Activated CD4-positive, alpha-beta T cell treated with anti-CD3 and anti-CD28 coated beads for 36 hours (primary cell): ENCODE measurements at places on chromosomes 11 and 22.
A peak's percentile ranks its signal among the peaks of the same experiment; 100 is the strongest.

DNA sequence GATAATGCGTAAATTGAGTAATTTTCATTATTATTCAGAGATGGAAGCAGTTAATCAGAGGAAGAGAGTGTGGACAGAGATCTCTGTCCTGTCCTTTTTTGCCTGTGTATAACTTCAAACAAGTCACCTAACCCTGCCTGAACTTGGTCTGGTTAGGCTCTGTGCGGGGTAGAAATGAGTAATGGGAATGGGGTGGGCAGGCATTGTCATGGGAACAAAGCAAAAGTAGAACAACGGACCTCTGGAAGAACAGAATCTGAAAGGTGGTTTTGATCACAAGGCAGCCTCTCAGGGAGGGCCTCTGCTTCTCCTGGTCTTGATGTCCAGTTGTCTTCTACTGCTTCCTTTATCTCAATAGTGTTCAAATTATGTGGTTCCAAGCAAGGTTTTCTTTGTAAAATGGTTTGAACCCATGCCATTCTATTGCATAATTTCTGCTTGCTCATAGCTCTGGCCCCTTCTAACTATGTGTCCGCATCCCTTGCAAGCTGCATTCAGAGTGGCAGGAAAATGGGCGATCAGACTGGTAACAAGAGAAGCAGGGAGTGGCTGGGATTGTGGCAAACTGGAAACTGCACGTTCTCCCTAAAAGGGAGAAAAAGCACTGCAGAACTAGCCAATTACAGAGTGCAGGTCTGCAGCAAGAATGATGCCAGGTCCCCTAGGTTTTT, 76.1 kb downstream of the PRR5L start:
- DNase-seq: no peak

DNA sequence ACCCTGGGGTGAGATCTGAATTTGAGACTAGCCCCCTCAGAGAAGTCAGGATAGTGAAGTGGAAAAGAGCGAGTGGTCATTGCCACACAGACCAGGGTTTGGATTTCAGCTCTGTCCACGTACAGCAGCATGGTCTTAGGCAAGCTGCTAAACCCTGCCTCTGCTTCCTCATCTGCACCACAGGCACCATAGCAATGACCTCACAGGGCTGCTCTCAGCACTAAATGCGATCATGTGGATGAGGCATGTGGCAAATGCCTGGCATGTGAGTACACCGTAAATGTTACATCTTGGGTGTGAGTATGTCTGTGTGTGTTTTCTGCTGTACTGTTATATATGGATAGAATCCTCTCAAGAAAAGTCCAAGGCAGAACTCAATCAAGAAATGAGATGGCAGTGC, 15.8 kb downstream of the NAV2 start:
- DNase-seq: no peak

- no peak for DNase-seq
These were observed 3.8 kb downstream of the CPT1A start for GRCh38 chr11:68837583-68838571.

- DNase-seq: peak; percentile 54
These were observed 73.3 kb upstream of the ZBED5 start for GRCh38 chr11:10930972-10931760.

DNA sequence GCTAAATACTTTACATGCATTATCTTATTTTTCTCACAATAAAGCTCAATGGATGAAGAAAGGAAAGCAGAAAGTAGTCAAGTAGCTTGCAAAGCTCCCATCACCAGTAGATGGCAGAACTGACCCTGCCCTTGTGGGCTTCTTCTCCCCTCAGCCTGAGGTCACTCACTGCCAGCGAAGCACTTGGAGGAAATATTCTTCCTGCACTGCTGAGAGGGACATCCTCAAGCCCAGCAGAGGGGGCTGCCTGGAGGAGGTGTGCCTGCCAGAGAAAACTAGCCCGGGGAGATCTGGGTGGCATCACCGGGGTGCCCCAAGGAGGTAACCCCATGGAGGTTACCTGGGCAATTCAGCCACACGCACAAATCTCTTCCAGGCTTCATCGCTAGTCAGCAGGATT, 6.6 kb downstream of the APOL4 start:
- DNase-seq: peak; percentile 65

- DNase-seq: no peak
These were observed 27.0 kb downstream of the GDPD5 start for GRCh38 chr11:75498556-75499255.

DNA sequence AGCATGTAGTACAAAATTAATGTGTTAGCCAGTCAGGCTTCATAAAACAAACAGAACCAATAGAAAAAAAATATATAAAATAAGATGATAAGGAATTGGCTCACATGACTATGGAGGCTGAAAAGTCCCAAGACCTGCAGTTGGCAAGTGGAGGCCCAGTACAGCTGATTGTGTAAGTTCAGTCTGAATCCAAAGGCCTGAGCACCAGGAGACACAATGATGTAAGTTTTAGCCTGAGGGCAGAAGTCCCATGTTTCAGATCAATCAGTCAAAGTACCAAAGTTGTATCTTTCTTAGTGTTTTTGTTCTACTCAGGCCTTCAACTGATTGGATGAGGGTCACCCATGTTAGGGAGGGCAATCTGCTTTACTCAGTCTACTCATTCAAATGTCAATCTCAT, 14.3 kb upstream of the OR10D3 start:
- DNase-seq: no peak

- DNase-seq: no peak
These were observed 15.1 kb downstream of the MCAT start for GRCh38 chr22:43128116-43128515.

DNA sequence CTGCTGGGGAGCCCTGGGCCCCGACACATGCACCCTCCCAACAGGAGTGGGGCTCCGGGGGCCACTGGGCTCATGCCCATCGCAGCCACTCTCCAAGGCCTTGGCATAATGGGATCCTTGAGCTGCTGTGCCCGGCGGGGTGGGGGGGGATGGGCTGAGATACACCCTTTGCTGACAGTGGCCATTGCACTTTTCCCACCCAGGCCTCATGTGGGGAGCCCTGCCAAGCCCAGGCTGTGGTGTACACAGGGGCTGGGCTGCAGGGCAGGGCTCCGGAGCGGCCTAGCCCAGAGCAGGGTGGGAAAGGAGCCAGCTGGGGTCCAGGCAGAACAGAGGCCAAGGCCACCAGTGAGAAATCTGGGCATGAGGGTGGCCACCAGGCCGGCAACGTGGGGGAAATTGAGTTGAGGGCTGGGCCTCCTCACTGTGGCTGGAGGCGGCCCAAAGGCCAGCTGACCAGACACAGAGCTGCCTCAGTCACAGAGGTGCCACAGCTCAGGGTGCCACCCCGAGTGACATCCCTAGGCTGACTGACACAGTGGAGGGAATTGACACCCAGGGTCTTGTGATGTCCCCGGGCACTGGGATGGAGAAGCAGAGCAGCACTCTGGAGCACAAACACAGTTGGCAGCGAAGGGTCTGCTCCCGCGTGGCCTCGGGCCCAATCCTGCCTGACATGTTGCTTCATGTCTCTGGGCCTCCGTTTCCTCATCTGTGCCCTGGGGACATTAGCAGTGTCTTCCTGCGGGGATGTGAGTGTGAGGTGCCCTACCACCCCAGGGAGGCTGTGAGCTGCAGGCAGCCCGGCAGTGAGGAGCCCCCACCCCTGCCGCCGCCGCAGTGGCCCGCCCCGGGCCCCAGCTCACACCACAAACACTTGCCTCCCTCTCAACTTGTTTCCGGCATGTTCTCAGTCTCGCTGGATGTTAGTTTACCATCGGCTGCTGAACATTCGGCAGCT, 30.4 kb downstream of the RTN4R start:
- DNase-seq: peak; percentile 41

DNA sequence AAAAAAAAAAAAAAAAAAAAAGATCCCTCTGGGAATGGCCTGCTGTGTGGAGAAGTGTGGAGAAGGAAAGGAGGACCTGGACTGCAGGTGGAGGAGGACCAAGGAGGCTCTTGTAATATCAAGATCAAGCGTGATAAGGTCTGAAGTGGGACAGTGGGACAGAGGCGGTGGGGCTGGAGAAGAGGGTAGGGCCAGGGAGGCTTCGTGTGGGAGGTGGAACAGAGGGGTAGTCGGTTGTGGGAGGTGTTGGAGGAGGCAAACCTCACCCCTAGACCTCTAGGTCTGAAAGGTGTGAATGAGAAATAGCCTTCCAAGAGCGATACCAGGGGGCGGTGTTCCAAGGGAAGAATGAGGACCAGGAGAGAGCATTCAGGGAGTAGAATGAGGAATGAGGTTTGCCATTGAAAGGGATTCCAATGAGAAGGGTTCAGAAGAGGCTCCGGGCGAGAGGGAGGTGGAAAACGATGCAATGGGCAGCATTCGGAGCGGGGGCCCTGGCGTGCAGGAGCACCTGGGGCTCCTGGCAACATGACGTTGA, 44.2 kb downstream of the MCHR1 start:
- DNase-seq: no peak

DNA sequence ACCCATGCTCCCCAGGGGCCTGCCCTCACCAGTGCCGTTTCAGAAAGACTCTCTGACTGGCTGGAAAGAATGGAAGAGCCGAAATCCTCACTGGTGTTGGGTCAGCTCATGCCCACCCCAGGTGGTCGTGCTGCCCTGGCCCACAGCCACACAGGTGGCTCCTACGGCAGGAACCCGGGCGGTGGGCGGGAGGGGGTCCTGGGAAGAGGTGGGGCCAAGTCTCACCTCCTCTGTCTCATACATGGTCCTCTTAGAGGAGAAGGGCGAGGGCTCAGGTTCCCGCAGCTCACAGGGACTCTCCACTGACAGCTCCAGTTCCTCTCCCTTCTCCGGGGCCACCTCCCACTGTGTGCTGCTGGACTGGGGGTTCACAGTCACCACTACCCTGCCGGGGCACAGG, 8.2 kb downstream of the ATG2A start:
- no peak for DNase-seq

DNA sequence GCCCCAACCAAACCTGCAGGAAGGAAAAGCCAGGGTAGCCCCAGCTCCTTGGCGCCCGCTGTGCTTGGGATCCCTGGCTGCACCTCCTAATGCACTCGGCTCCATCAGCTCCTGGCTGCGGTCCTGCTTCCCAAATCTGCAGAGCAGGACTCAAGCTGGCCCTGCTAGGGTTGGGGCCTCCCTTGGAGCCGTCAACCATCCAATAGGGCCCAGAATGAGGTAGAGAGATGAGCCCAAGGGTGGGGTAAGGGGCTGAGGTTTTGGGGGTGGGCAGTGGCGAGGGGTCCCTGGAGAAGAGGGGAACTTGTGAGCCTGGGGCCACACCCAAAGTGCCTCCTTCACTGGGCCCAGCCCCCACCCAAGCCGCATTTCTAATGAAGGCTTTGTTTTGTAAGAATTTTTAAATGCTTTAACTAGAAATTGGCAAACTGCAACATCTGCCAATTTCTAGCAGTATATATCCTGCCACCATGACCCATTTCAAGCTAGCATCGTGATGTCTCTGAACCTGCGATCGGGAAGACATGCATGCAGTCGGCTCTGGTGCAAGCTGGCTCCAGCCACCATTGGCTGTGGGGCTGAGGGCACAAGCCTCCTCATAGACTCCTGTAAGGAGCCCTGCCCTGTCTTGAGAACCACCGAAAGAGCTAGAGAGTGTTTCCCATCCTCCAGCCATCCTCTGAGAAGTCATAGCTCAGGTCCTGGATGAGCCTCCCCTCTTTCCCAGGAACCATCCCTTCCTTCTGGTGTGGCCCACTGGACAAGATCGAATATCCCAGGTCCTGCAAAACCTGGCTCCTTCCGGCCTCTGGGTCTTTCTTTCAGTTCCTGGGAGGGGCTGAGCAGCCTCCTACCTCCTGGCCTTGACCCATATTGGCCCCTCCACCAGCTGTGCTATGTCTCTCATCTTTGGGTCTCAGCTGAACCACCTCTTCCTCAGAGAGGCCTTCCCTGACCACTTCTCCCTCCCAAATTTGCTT, 15.5 kb downstream of the C1QTNF6 start:
- DNase-seq: peak; percentile 1

GRCh38 chr22:45804986-45805325, 133.3 kb downstream of the ATXN10 start:
- DNase-seq: no peak

DNA sequence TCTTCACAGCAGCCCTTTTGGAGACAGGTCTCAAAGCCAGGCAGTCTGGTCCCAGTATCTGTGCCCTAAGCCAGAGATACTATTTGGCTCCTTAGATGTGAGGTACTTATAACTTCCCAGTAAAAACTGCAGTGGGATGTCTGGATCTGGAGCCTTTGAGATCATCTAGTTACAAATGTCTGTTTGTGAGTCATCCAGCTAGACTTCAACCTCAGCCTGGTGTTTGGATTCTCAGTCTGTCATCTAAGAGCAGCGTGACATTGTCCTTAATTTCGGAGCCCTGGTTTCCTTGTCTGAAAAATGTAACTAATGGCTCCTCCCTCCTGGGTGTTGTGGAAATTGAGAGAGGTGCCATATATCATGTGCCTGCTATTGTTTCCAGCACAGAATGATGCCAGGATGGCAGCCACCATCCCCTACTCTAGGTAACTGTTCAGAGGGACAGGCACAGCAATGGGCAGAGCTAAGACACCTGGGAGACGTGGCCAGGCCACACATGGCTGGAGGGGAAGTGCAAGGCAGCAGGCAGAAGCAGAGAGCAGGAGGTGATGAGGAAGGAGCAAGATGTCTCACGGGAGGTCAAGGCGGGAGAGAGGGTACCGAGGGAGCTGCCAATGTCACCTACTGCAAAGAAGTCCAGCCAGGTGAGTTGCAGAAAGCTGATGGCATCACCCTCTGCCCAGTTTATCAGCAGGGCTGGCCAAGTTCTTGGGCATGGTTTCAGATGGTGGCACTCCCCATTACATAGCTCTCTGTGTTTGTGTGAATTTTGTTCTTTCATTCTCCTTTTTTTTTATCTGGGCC, 20.6 kb upstream of the ST3GAL4 start:
- DNase-seq: no peak

GRCh38 chr22:22655452-22656290, 11.3 kb downstream of the GGTLC2 start:
- no peak for DNase-seq
